ENCODE measurements at places on chromosomes 4 and X. TPM values are rescaled to one million over a fixed set of nuclear protein-coding genes. Genes with fewer than 3 reads are reported as not detected.

The INTU gene
- total RNA-seq: 23.2 TPM

The CFAP47 gene
- 16.8 TPM for total RNA-seq

The IRS4 gene
- 6.1 TPM for total RNA-seq

The MAGEA4 gene
- total RNA-seq: not detected

The GAB3 gene
- total RNA-seq: 4.4 TPM

The LRIT3 gene
- total RNA-seq: 0.30 TPM

The ANXA3 gene
- total RNA-seq: 70.0 TPM

The USP17L18 gene
- not detected for total RNA-seq

The POU4F2 gene
- total RNA-seq: 0.72 TPM

The CYBB gene
- 72.1 TPM for total RNA-seq

The GPC4 gene
- 7.8 TPM for total RNA-seq

The KIAA0232 gene
- total RNA-seq: 59.9 TPM

The APLN gene
- 4.7 TPM for total RNA-seq

The CSAG1 gene
- total RNA-seq: 0.33 TPM

The ARMCX4 gene
- 16.6 TPM for total RNA-seq

The RNF128 gene
- 11.3 TPM for total RNA-seq

The LNX1 gene
- total RNA-seq: 7.6 TPM

The ATOH1 gene
- total RNA-seq: 0.77 TPM

The GYG2 gene
- total RNA-seq: 26.1 TPM

The SH3D19 gene
- 62.1 TPM for total RNA-seq

The PARM1 gene
- 31.2 TPM for total RNA-seq

The SERPINA7 gene
- total RNA-seq: not detected

The HEPH gene
- total RNA-seq: 44.4 TPM

The CT45A5 gene
- not detected for total RNA-seq

The TMEM164 gene
- 21.9 TPM for total RNA-seq

The YY2 gene
- 1.4 TPM for total RNA-seq

The TRIM2 gene
- total RNA-seq: 487 TPM

The ABLIM2 gene
- 12.2 TPM for total RNA-seq

The ITM2A gene
- total RNA-seq: 181 TPM

The EDNRA gene
- 50.6 TPM for total RNA-seq

The SOX3 gene
- total RNA-seq: 2.3 TPM

The SCARB2 gene
- total RNA-seq: 243 TPM

The ZNF595 gene
- 36.8 TPM for total RNA-seq

The SMIM31 gene
- not detected for total RNA-seq

The AMER1 gene
- total RNA-seq: 7.5 TPM

The FRMD7 gene
- 0.59 TPM for total RNA-seq

The AADAT gene
- 10.2 TPM for total RNA-seq

The GAGE1 gene
- total RNA-seq: not detected

The AMELX gene
- not detected for total RNA-seq

The IL15 gene
- 2.8 TPM for total RNA-seq

The PSAPL1 gene
- total RNA-seq: 0.06 TPM

The EREG gene
- total RNA-seq: 0.30 TPM

The MAGEA12 gene
- not detected for total RNA-seq

The UGT2A3 gene
- total RNA-seq: not detected

The MGARP gene
- total RNA-seq: 1.1 TPM

The CHIC2 gene
- total RNA-seq: 27.8 TPM

The IL2 gene
- total RNA-seq: not detected

The USP51 gene
- total RNA-seq: 7.9 TPM

The SPANXN3 gene
- total RNA-seq: not detected

The DGKK gene
- 12.4 TPM for total RNA-seq

The SPANXB1 gene
- not detected for total RNA-seq

The HTN3 gene
- total RNA-seq: not detected

The CEP44 gene
- 20.3 TPM for total RNA-seq

The ERCC6L gene
- total RNA-seq: 1.7 TPM

The LDOC1 gene
- total RNA-seq: 7.7 TPM

The FAM9B gene
- total RNA-seq: not detected
